Stimulated activated CD8-positive, alpha-beta memory T cell treated with anti-CD3 and anti-CD28 coated beads, Interleukin-15, amount 100 ng/mL, for 24 hours (primary cell): ENCODE measurements at places on chromosomes 7 and 10.

DNA sequence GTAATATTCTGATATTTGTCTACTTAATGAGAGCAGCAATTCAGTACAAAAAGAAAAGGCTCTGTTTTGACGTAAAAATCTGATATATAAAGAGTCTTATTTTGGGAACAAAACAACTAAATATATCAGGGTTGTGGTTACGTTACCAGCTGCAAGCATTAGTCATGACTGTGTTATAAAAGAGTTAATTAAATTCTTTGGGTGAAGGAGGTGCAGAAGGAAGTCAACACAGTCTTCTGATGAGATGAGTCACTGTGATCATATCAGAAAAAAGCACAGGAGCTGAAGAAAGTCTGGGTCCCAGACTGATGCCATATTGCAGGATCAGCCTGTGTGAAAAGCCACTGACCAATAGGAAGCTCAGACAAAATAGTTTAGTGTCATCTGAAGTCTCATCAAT, 234.3 kb upstream of the TEX47 start:
- no peak for DNase-seq

GRCh38 chr7:101162551-101163278, 2.7 kb downstream of the VGF start:
- DNase-seq = no peak

DNA sequence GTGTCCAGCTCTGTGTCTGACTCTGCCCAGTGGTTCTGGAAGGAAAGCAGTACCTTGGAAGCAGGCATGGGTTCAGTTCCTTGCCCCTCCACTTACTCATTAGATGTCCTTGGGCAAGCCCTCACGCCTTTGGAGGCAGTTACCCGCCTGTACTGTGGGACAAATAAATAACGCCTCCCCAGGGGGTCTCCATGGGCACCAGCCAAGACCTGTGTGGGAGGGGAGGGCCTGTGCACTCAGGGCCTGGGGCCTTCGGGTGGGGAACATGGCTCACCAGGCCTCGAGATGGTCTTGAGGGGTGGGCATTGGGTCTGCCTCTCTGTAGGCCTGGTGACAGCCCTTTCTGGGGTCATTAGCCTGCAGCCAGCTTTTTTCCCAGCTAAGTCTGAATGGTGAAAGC, 142.0 kb downstream of the GRK5 start:
- DNase-seq = no peak

- no peak for DNase-seq
Measured at GRCh38 chr10:90865401-90865800, 6.4 kb upstream of the RPP30 start.

GRCh38 chr10:5959142-5959541, 18.2 kb downstream of the IL15RA start:
- DNase-seq = no peak

- no peak for DNase-seq
Measured at GRCh38 chr7:38506756-38507155, 124.4 kb downstream of the AMPH start.

GRCh38 chr7:128443831-128444600, 11.7 kb upstream of the HILPDA start:
- DNase-seq = no peak

DNA sequence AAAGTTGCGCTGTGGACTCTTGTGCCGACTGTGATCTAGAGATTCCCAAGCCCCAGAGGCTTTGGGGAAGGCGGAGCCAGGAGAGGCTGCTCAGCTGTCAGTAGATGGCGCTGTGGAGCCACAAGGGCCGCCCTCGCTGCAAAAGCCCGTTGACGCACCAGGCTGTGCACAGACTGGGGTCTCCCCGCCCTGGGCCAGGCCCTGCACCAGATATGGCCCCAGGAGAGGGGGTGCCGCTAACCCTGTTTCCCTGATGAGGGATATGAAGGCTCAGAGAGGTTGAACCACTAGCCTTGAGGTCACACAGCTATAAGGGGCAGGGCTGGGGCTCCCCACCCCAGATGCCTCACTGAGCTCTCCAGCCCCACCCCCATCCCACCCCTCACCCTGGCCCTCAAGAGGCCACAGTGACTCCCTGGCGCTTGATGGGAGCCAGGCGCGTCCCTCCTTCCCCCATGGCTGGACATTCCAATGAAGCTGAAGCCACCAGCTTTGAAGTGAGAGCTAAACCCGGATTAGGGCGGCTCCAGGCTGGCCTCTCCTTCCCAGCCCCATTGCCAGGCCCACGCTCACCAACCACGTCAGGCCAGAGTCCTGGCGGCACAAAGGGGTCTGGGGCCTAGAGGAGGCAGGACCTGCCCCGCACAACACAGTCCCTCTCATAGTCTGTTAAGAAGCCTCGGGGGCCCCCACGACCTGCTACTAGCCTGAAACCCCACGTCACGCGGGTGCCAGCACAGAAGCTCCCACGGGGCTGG, 26.4 kb downstream of the MYL10 start:
- DNase-seq = peak; percentile 51

GRCh38 chr10:24777196-24777595, 53.5 kb upstream of the ARHGAP21 start:
- DNase-seq = no peak
